ENCODE measurements at places on chromosomes 7 and 10.

DNA sequence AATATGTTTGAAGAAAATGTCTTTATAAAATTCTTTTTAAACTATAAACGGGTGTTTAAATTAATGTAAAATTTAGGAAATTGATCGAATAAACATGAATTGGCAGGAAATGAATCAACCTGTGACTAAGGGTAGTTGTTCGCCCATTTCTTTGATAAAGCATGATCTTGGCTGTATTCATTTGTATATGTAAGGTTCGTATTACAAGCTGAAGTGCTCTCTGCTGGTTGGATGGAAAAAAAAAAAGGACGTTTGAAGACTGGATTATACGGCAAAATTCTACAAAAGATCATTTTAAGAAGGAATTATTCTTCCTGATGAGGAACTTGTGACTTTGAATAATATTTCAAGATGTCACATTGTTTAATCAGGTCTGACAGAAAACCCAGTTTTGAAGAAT lies 185.4 kb upstream of the ANK3 start:
- DNase-seq, result no peak

- DNase-seq, result no peak
Measured at GRCh38 chr7:138009350-138009653, 7.4 kb upstream of the CREB3L2 start.

DNA sequence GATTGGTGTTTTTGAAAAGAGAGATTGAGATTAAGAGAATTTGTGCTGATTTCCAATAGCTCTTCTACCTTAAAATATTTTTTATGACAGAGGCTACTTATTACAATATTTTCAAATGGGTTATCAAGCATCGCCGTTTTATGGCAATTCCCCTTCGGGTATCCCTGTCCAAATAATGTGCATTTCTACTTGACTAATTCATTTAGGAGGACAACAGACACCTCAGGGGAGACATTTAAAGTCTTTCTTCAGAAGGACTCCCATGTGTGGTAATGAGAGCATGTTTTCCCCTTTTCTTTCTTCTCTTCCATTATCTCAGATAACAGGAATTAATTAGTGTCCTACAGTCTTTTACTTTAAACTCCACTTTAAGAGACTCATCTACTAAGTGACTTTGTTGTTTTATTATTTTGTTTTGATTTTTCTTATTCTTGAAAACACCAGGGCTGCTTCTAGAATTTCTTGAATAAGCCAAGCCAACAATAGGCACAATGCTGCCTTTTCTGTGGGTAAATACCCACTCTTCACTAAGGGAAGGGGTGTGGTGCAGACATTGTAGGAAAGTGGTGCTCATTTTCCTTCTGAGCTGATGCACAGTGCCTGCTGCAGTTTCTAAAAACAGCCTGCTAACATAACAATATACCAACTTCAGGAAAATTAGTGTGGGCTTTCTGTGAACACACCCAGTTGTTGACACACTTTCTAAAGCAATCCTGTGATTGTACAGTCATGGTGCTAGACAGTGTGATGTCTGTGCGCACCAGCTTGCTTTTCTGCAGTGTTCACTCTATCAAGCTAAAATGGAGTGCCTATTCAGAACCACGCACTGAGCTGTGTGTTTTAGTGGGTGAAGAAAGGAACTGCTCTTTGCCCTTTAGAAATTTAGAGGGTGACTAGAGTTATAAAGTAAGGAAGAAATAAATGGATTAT lies 597.7 kb downstream of the NRG3 start:
- no peak for DNase-seq

- DNase-seq, result no peak
Measured at GRCh38 chr10:32038777-32039176, 17.4 kb downstream of the KIF5B start.
